ENCODE measurements at places on chromosomes 11 and 22. TPM values are rescaled to one million over a fixed set of nuclear protein-coding genes. Genes with fewer than 3 reads are reported as not detected.

- no peak for DNase-seq
Measured at GRCh38 chr22:28102151-28102812, 183.2 kb upstream of the PITPNB start.

DNA sequence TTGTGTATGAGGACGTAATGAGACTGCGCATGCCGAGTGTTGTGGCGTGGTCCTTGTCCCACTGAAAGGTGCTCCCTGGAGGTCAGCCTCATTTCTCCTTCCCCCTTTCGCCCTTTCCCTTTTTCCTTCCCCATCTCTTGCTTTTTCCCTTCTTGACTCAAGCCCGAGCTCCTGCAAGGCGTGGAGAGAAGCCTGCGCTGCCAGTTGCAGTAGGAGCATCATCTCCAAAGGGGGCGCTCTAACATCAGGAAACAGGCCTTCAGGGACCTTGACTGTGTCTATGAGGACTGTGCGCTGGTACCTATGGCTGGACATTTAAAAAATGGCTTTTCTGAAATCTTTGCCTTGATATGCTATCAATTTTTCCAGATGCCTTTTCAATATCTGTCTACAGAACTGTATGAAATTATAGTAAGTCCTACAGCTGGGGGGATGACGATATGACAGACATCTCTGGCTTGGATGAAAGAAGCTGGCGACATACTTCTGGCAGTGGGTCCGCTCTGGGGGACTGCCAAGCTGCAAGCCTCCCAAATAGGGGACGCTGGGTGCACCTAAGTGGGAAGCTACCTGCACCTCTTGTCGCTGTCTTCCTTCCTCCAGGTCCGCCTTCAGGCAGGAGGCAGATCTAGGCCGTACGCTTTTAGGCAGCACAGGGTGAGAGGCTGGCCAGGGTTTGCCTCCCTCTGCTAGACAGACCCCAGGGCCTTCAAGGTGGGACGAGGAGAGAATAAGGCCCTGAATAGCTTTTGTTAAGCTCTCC lies 96.5 kb downstream of the NXPE2 start:
- DNase-seq: peak; percentile 84

GRCh38 chr11:69854713-69855112 lies 35.5 kb upstream of the FGF3 start:
- DNase-seq: no peak

GRCh38 chr22:49632199-49633009 lies 195.3 kb downstream of the BRD1 start:
- no peak for DNase-seq

VWCE gene
- total RNA-seq: 27.3 TPM

- DNase-seq: no peak
Measured at GRCh38 chr11:88146106-88146505, 29.1 kb downstream of the RAB38 start.

DNA sequence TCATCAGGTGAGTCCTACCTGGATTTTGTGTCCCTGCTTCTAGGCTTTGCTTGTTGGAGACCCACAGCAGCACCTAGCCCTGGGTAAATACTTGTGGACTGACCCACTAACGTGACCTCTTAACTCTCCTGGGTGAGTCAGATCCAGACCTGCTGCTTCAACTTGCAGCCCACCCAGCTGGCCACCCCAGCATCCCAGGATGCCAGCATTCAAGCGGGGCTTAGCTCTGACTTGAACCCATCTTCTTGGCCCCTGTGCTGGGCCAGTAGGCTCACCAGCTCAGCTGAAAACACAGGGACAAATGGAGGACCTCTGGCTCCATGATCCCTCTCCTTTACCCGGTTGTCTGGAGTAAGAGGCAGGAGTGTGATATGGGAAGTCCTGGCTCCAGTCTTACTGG lies 33.5 kb downstream of the PARVG start:
- DNase-seq: no peak

Data from glutamatergic neuron (in vitro differentiated cells).